ENCODE measurements at places on chromosomes 7 and 10.
A peak's percentile ranks its signal among the peaks of the same experiment; 100 is the strongest.

- no peak for DNase-seq
Observed at GRCh38 chr7:131896165-131896863, 339.9 kb upstream of the PODXL start.

DNA sequence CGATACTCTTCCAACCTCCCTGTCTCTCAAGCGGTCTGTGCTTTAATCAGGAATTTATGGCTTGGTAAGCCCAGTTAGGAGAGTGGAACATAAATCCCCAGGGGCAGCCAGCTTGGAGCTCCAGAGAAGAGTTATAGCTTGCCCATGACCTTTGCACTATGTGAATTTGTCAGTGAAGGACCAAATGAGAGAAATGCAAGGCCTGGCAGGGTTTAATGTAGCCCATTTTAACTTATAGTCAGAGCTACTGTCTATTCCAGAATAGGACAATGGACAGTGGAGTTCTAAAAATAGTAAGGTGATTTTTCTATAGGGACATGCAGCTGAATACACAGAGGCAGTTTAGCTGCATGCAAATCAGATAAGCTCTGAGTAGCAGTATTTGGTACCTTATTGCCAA is 142.6 kb upstream of the CAV2 start:
- DNase-seq: peak; percentile 62

GRCh38 chr7:18491871-18492270 is 3.7 kb upstream of the HDAC9 start:
- DNase-seq: no peak

DNA sequence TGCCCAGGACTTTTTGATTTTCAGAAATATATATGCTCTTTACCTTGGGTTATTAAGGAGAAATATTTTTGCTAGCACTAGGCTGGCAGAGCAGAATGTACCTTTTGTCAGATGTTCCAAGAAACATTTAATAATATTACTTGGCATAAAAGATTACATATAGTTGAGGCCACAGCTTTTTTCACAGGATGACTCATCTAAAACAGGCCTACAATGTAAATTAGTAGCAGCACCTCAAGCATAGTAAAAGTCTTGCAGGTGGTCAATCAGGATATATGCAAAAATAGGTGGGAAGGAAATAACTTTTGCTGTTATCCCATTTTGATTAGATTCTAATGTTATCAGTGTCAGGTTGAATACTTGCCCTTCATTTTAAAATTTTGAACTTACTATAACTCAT is 14.9 kb upstream of the ITGB1 start:
- no peak for DNase-seq

DNA sequence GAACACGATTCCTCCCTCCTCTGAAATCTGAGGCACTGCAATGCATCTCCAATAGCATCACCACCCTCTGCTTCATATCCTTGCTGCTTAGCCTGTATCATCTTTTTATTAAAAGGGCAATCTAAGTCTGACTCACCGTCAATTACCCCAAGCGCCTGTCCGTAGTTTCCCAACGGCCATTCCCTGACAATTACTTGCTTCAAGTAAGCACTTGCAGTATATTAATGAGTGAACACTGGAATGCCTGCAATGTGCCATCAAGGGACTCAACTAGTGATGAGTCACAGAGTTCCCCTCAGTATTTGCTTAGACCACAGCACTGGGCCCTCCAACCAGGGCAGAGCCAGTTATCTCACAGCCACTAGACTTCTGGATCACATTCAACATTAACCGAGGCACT is 19.5 kb upstream of the PPP1R3C start:
- DNase-seq: no peak

GRCh38 chr10:12013926-12014325 is 28.7 kb downstream of the UPF2 start:
- DNase-seq: no peak

- DNase-seq: no peak
Observed at GRCh38 chr7:37448636-37449361, at the start of gene ELMO1. TSS of gene ELMO1 (minus strand) at chr7:37448864. CDS start at chr7:37342690, 106,174 bp downstream.

DNA sequence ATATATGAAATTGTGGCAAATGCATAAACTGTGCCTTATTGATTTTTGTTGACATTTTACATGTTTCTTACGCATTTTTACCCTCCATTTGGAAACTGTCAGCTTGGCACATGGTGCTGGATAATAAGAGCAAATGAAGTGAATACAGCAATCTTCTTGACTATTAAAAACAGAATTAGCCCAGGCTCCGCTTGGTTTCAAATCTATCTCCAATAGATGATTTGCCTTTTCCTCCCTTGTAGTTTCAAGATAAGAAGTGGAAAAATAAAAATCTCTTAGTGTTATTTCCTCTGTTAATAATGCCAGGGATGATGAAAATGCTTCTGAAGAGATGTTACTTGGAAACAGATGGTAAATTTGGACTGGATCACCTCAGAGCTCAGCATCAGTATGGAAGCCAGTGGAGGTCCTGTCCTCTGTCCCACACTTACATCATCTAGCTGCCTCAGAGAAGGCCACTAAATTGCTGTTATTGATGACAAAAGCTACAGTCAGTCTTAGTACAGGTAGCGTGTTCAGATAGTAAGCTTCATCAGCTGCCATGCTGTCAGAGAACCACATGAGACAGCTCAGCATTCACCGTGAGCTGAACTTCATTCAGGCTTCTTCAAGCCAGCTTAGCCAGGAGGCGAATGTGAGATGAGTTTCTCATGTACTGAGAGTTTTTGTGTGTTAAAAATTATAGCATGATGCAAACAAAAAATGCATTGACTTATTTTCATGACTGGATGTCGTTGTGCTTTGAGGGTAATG is 246.8 kb downstream of the CELF2 start:
- no peak for DNase-seq

GRCh38 chr7:93884541-93884940 is 6.0 kb downstream of the TFPI2 start:
- no peak for DNase-seq

GRCh38 chr7:93117327-93117726 is 452 bp downstream of the SAMD9 start:
- DNase-seq: no peak

DNA sequence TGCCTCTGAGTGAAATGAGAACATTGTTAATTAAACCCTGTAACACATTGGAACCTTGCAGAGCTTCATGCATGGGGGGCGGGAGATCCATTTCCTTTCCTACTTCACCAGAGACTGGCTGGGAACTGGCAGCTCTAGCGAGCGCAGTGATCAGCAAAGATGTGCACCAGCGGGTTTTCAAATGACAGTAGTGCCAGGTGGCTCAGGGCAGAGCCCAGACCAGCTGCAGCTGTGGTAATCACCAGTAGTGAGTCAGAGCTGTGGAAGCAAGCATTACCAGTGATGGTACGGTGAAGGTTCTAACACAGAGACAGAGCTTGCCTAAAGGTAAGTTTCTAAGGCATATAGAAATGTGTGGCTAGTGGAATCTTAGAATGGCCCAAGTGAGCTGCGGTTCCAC is 1009.7 kb upstream of the CELF2 start:
- no peak for DNase-seq

DNA sequence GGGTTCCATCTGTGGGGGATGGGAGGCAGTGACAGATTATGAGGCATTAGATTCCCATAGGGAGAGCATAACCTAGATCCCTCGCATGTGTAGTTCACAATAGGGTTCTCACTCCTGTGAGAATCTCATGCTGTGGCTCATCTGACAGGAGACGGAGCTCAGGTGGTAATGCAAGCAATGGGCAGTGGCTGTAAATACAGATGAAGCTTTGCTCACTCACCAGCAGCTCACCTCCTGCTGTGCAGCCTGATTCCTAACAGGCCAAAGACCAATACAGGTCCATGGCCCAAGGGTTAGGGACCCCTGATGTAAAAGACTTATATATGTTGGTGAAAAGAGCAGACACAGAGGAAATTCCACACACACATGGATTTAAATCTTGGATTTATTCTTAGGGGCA is 370.2 kb downstream of the NRG3 start:
- no peak for DNase-seq

DNA sequence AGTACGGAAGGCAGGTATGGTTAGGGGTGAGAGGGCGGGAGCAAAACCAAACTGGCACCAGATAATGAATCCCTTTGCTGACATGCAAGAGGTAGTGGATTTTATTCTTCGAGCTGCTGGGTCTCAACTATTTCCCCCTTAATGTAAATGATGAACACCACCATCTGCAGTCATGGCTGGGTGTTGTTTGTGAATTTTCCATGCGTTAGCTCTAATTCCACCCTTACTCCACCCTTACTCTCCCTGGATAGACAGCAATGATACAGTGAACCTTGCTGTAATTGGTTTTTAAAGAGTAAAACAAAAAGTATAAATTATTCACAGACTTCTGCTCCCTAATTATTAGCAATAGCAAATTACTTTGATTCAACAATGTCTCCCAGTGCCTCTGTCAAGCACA is 74.5 kb upstream of the PDE1C start:
- DNase-seq: no peak

- DNase-seq: no peak
Observed at GRCh38 chr7:149604521-149604920, 106.9 kb upstream of the ZNF746 start.

DNA sequence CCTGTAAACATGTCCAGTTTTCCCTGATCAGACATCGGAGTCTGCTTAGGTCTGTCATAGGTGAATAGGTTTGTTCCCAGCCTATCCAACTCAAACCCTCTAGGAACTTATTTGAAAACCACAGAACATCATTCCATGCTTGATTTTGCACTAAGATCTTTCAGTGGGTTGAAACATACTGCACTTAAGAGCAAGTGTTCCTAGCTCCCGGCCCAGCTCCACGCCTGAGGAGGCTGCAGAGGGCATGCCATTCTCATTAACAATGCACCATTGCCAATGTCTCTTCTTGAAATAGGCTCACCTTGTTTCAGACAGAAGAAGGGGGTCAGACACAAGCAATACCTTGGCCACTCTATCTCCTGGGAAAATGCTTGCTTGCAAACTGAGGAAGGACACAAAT is 78.0 kb upstream of the EGR2 start:
- DNase-seq: no peak

- DNase-seq: no peak
Observed at GRCh38 chr10:119316729-119317097, 109.3 kb downstream of the GRK5 start.

DNA sequence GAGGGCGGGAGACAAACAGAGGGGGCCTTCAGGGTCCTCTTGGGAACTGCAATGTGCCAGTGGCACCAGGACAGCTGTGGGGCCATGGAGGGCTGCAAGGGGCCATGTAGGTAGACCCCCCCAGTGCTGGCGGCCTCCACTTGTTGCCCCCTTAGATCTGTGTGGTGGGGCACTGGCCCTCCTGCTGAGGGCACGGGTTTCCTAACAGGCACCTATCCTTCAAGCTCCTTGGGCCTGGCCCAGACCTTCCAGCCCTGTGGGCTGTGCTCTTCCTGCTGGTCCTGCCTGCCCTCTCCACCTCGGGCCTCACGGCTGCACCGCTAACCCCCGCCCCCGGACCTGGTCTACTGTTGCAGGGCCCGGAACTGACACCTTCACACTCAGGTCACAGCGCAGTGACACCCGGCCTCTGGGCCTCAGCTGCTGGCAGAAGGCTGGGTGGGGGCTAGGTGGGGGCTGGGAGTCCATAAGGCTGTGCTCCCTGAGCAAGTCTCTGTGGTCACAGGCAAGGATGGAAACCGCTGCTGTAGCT is 12.6 kb downstream of the RASGEF1A start:
- DNase-seq: no peak

- no peak for DNase-seq
Observed at GRCh38 chr7:44517175-44517574, 24.0 kb downstream of the NPC1L1 start.

DNA sequence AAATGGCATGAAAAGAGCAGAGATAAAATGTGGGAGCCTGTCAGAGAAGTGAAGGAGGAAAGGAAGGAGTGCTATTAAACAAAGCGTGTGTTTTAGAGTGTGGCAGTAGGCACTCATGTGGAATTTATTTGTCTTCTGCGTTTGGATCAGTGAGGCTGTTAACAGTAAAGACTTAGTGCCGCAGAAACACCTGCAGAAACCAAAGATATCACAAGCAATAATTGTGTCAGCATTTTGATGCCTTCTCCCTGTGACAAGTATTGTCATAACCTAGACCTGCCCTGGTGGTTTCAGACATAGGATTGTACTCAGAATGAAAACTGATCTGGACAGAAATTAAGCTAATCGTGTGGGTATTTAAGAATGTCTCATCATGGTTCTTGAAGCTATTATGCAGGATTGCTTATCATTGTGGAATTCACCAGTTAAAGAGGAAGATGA is 191.0 kb downstream of the CAMK1D start:
- no peak for DNase-seq

GRCh38 chr7:95875519-95875918 is 103.2 kb downstream of the DYNC1I1 start:
- DNase-seq: no peak

DNA sequence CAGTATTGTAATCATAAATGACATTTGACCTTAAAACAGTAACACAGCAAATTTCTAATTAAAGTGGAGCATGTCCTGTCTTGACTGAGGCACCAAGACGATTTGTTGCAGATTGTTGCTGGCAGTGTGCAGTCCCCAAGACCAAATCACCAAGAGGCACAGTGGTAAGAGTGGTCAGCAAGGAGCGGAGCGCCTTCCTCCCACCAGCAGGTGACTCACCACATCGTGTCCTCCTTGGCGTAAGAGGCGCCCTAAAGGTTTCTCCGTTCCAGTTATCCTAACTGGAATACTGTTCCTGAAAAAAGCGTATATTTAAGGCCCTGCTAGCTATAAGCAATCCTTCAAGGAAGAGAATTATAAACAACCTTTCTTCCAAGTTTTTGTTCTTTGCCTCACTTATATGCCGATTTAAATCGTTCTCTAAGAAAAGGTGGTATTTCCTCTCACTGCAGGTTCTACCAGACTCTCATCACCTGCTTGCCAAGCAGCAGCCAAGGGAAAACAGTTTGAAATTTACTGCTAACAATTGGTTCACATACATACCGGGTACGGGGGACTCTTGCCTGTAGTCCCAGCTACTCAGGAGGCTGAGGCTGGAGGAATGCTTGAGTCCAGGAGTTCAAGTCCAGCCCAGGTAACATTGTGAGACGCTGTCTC is 10.7 kb upstream of the REPIN1 start:
- DNase-seq: no peak

DNA sequence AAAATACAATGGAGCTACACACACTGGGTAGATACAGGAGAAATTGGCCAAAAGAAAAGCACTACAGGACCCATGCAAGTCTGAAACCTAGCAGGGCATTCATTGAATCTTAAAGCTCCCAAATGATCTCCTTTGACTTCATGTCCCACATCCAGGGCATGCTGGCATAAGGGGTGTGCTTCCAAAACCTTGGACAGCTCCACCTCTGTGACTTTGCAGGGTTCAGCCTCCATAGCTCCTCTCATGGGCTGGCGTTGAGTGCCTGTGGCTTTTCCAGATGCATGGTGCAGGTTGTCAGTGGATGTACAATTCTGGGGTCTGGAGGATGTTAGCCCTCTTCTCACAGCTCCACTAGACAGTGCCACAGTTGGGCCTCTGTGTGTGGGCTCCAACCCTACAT is 626.3 kb upstream of the POT1 start:
- no peak for DNase-seq

GRCh38 chr10:42941790-42942189 is 135.1 kb upstream of the RET start:
- no peak for DNase-seq

GRCh38 chr10:102668326-102669107 is 24.2 kb downstream of the TRIM8 start:
- no peak for DNase-seq

- no peak for DNase-seq
Observed at GRCh38 chr7:129889133-129889844, 63.5 kb downstream of the UBE2H start.

- no peak for DNase-seq
Observed at GRCh38 chr10:120613180-120613579, 156.2 kb downstream of the PLPP4 start.

GRCh38 chr7:106616708-106617051 is 44.3 kb downstream of the CCDC71L start:
- DNase-seq: no peak

- DNase-seq: no peak
Observed at GRCh38 chr10:24439935-24440334, 231.0 kb downstream of the KIAA1217 start.
